Lung (tissue), 17 donors: ENCODE measurements at places on chromosomes 7 and 10. TPM values are rescaled to one million over a fixed set of nuclear protein-coding genes. Genes with fewer than 3 reads are reported as not detected.
A peak's percentile ranks its signal among the peaks of the same experiment; 100 is the strongest.

- no peak for DNase-seq
These were observed 811 bp downstream of the RGS10 start for GRCh38 chr10:119541459-119542356.

DNA sequence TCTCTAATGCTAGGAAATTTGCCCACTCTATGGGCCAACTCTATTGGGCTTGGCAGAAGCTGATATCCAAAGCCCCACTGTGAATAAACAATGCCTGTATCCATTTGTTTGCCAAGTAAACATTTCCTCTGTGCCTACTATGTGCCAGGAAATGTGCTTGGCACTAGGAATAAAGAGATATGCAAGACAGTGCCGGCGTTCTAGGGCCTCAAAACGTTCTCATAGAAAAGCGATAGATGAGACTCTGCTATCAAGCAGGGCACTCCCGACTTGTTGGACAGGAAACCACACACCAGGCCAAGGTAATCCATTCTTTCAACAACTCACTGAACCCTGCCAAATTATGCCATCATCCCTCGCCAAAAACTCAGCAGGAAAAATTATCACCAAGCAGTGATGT, 196.7 kb downstream of the IPMK start:
- no peak for DNase-seq

- DNase-seq, result no peak
These were observed 349.2 kb downstream of the GLRX3 start for GRCh38 chr10:130485236-130485957.

DNA sequence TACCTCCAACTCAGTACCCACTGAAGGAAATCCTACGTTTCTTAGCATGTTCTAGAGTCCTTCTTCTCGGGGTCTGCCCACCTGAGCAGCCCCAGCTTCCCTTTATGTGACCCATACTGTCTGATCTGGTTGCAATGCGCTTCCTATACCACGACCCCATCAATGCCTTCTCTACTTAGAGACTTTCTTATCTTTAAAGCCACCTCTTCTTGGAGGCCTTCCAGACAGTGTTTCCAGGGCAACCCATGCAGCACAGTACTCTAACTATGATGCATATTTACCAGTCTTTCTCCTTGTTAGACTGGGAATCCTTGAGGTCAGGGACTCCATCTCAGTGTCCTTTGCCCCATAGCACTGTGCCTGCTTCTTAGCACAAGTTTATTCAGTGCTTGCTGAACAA, 54.5 kb upstream of the SLF2 start:
- no peak for DNase-seq

- no peak for DNase-seq
These were observed 247.3 kb downstream of the DOCK4 start for GRCh38 chr7:111958896-111959295.

DNA sequence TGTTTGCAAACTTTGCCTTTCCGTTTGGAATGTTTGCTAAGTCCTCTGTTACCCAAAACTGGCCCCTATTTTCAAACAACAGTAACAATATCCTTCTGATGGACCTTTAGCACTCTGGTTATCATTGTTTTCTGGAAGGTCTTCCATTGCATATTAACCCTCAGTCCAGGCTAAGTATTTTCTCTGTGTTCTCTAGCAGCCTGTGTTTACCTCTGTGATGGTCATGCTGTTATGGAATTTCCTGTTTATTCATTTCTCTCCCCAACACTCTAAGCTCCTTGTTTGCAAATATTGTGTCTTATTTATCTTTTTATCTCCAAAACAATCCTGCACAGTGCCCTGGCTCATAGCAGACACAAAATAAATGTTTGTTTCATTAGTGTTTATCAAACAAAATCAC, 560.3 kb downstream of the ATRNL1 start:
- DNase-seq, result no peak

DNA sequence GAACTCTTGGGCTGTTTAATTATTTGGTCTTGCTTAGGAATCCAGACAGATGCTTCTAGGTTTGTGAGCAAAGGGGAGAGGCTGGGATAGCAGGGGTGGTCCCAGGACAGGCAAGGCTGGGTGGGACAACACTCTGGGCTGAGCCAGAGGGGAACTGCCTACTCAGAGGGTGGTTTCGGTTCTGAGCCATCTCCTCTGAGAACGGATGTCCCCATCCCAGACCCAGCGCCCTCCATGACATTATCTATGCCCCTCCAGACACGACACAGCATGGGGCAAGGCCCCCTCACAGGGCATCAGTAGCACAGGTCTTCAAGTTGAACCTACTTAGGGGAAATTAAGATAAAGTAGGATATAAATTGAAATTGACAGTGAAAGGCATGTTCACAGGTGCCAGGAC, 7.1 kb downstream of the ASB10 start:
- no peak for DNase-seq

GRCh38 chr10:106942035-106942662, 222.4 kb downstream of the SORCS1 start:
- DNase-seq, result peak; percentile 20

DNA sequence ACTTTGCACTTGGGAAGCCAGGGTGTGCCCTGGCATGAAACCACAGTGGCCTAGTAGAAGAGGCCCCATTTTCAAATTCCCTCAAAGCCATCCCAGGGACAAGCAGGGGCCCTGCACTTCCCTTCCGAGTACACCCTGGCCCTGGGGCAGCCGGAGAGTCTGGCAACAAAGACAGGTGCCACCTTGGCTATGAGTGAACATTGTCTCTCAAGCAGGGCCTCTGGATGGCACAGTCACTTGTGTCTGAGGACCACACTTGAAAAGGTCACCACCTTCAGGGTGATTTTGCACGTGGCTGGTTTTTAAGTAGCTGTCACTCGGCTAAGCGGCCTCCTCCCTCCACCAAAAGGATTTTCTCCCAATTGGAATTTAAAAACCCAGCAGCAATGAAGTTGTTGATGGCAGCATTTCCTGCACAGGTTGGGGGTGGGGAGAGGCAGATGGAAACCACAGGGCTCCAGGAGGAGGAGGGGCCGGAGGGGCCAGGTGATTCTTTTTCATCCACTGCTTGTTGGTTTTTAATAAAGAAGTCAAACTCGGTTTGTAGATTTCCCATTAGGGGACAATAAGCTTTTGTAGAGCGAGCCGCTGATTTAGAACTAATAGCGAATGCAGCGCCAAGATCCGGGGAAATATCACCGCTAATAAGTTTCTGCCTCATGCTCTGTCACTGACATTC, 33.9 kb downstream of the C10orf105 start:
- no peak for DNase-seq

DNA sequence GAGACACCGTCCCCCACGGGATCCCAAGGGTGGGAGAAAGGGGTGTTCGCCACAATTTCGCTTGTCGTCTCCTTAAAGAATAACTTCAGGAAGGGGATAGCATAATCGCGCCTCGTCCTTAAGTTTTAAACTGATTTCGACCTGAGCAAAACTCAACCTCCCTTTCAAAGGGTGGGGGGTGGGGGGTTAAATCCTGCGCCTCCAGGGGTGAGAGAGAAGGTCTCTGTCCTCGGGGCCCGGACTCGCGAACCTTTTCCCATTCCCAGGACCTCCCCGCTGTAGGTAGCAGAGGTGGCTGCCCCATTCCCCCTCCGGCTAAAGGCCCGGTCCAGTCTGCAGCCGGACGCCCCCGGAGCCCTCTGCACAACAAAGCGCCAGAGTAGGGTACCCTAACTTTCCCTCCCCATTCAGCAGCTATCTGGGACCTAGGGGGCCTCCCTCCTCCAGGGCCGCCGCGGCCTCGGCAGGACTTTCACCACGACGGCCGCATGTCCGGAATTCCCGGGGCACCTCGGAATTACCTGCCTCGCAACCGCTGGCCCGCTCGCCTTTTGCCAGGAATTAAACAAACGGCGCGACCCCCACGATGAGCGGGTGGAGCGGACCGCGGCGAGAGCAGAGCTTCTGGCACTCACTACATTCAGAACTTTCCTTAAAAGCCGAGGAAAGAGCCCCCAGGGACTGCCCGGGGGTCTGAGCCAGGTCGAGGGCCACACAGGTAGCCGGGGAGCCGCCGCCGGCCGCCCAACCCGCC, 1.7 kb downstream of the CDK6 start:
- DNase-seq, result peak; percentile 55

- peak; percentile 3 for DNase-seq
These were observed 22.6 kb downstream of the NKX2-3 start for GRCh38 chr10:99555371-99555770.

DNA sequence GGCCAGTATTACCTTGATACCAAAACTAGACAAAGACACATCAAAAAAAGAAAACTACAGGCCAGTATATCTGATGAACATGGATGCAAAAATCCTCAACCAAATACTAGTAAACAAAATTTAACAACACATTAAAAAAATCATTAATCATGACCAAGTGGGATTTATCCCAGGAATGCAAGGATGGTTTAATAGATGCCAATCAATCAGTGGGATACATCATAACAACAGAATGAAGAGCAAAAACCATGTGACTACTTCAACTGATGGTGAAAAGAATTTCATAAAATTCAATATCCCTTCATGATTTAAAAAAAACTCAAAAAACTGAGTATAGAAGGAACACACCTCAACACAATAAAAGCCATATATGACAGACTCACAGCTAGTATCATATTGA, 25.2 kb upstream of the UBN2 start:
- DNase-seq, result no peak

DNA sequence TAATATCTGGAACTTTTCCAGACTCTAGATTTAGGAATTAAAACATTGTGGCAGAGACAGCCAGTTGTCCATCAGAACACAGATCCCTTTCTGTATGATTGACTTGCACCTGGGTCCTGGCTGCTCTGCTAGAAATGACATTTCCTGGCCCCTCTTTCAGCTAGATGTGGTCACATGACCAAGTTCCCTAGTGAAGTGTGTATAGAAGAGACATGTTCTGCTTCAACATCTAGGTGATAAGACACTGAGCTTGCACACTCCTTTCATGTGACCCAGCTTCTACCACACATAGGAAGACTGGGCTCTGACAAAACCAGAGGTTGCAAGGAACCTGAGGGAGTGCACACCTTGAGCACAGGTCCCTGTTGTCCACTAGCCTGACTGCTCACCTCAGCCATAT, 22.8 kb upstream of the DYNC1I1 start:
- DNase-seq, result no peak

DNA sequence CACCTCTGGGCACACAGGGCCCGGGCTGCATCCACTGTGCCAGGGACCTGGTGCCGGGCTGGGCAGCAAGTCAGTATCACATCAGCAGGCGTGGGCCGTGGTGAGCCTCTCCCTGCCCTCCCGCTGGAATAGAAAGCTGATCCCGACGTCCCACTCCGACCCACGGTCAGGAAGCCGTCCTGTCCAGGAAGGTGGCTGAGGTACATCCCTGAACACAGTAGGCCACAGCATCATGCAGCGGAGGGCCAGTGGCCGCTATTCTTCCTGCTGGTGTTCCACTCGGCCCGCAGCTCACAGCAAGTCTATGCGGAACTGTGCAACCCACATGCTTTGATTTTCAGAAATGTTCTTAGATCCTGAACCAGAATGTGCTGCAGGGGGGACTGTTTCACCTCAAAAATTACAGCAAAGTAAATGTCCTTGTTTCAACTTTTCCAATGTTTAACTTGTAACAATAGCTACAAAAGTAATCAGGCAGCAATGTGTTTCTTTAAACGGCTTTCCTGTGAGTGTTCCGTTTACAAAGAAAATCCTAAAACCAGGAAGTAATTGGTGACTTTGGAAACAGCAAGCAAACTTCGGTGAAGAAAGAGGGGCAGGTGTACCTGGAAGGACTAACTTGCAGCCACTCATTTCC, 676 bp upstream of the GPR146 start:
- no peak for DNase-seq

DNA sequence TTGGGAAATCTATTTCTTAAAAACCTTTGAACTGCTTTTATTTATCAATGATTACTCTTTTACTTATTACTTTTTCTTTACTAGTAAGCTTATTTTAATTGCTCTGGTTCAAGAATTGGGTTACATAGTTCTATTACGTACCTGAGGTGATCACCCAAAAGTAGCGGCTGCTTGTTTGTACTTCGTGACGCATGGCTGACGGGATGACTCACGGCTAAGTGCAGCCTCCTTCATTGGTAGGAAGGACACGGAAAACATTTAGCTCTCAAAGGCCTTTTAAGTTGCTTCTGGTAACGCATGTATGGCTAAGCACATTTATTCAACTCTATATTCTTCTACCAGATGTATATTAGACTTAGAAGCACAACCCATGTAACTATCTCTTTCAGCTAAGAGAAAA, 285.8 kb upstream of the SP4 start:
- DNase-seq, result no peak

GRCh38 chr7:42852531-42852930, 59.3 kb downstream of the C7orf25 start:
- DNase-seq, result peak; percentile 66

GRCh38 chr10:132360766-132361447, 28.9 kb downstream of the LRRC27 start:
- no peak for DNase-seq

DNA sequence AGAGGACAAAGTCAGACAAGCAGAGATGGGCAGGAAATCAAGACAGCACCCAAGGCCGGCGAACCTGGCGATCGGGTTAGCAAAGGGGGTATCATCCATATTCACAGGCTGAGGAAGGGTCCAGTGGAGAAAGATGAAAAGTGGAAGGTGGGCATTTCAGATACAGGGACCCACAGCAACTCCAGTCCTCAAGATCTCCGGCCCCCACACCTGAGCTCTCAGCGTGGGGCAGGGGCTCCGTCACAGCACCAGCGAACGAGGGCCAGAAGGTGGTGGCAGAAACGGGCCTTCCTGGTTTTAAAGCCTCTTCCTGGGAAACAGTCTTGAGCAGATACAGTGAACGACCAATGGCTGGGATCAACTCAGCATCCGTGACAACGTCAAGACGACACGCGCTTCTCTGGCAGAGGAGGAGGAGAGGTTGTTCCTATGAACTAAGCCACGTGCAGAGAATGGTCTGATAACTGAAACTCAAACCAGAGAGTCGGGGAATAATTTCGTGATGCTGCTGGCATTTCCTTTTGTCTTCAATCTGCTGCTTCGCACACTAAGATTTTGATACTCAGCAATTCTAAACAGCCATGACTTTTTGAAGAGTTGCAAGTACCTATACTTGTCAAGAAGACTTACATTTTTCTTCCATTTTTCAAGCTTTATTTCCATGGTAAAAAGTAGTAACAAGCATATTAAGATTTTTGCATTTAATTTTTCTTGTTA, 219.8 kb downstream of the ZMYND11 start:
- DNase-seq, result no peak

DNA sequence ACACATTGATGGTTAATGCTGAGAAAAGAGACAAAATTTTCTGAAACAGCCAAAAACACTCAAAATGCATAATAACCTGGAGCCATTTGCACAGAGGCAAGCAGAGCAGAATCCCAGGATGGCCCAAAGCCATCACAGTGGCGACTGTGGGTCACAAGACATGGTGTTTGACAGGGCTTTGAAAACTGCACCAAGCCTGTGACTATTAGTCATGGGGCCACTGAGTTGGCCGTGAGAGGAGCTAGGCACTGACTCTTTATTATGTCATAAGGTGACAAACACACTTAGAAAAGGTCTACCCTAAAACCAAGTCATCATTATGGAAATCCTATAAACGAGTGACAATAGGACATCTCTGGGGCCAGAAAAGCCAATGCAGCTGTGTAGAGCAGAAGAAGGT, 23.9 kb downstream of the DRGX start:
- DNase-seq, result no peak

METTL27 gene
- 22.1 TPM for total RNA-seq

COX15 gene
- total RNA-seq, result 37.6 TPM

CC2D2B gene
- total RNA-seq, result 5.0 TPM

APBB1IP gene
- 12.2 TPM for total RNA-seq

NAT16 gene
- not detected for total RNA-seq

ARID5B gene
- 95.3 TPM for total RNA-seq

HMX2 gene
- not detected for total RNA-seq

MIOS gene
- 45.6 TPM for total RNA-seq

TMED4 gene
- total RNA-seq, result 106 TPM

ABHD11 gene
- 50.0 TPM for total RNA-seq

PLCE1 gene
- 8.9 TPM for total RNA-seq

HECW1 gene
- 0.11 TPM for total RNA-seq

ANXA8L1 gene
- total RNA-seq, result 18.9 TPM
